Trophoblast cell (in vitro differentiated cells and primary cell): ENCODE measurements at places on chromosomes 4 and X.

DNA sequence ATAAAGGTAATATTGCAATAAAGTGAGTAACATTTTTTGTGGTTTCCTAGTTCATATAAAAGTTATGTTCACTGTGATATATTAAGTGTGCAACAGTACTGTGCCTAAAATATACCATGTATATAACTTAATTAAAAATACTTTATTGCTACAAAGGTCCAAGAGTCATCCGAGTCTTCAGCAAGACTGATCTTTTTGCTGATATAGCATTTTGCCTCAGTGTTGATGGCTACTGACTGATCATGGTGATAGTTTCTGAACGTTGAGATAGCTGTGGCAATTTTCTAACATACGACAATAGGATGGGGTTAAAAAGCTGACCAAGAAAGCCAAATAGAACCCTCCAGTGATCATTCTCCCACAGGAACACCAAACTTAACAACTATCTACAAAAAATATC lies 1302.7 kb downstream of the TECRL start:
- no peak overlapping the region for H3K4me3 ChIP-seq
- no peaks in the 10 kb centered on the region for H3K36me3 ChIP-seq
- H3K27me3 ChIP-seq = no peaks in the 10 kb centered on the region
- H3K4me1 ChIP-seq = no peaks in the 10 kb centered on the region

DNA sequence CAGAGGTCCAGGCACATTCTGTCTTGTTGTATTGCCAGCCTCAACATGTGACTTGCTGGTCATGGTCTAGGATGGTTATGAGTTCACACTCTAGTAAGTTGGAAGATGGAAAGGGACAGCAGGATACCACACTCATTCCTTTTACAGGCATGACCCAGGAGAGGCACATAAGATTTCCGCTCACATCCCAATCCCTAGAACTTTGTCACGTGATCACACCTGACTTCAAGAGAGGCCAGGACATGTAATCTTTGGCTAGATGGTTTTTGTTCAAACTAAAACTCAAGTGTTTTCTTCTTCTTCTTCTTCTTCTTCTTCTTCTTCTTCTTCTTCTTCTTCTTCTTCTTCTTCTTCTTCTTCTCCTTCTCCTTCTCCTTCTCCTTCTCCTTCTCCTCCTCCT lies 53.4 kb upstream of the ARX start:
- H3K4me3 ChIP-seq = no peak overlapping the region
- H3K4me1 ChIP-seq = no peaks in the 10 kb centered on the region
- DNase-seq = no peak
- no peaks in the 10 kb centered on the region for H3K36me3 ChIP-seq

DNA sequence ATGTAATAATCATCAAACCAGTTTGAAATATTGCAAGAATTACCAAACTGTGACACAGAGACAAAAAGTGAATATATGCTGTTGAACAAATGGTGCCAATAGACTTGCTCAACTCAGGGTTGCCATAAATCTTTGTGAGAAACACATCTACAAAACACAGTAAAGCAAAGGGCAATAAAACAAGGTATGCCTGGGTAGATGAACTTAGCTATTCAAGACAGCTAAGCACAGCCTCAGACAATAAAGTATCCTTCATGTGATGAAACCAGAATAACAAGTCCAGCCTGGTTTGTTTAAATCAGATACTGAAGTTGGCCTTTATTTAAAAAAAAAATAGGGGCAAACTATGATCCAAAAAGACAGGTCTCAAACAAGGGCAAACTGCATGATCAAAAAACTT lies 19.2 kb downstream of the LAMTOR3 start:
- no peak overlapping the region for H3K4me3 ChIP-seq
- H3K36me3 ChIP-seq = no peaks in the 10 kb centered on the region
- no peak for DNase-seq
- H3K4me1 ChIP-seq = peaks cover 6% of the 10 kb centered on the region
- H3K27ac ChIP-seq = no peak overlapping the region
- no peaks in the 10 kb centered on the region for H3K27me3 ChIP-seq

GRCh38 chr4:19317377-19317776 lies 934.3 kb upstream of the SLIT2 start:
- H3K27ac ChIP-seq = no peak overlapping the region
- H3K4me3 ChIP-seq = no peak overlapping the region
- H3K4me1 ChIP-seq = no peaks in the 10 kb centered on the region
- no peaks in the 10 kb centered on the region for H3K27me3 ChIP-seq
- peak; percentile 31 for DNase-seq
- no peaks in the 10 kb centered on the region for H3K36me3 ChIP-seq

GRCh38 chr4:172515266-172515879 lies 653.2 kb upstream of the GALNT7 start:
- no peak for DNase-seq
- H3K4me3 ChIP-seq = no peak overlapping the region
- H3K4me1 ChIP-seq = no peaks in the 10 kb centered on the region
- H3K36me3 ChIP-seq = no peaks in the 10 kb centered on the region

- no peaks in the 10 kb centered on the region for H3K36me3 ChIP-seq
- no peaks in the 10 kb centered on the region for H3K27me3 ChIP-seq
- H3K4me3 ChIP-seq = no peak overlapping the region
These were observed 57.0 kb downstream of the TRIML1 start for GRCh38 chr4:188196134-188196735.

GRCh38 chrX:14398725-14399124 lies 130.6 kb upstream of the GLRA2 start:
- H3K36me3 ChIP-seq = no peaks in the 10 kb centered on the region
- no peaks in the 10 kb centered on the region for H3K4me1 ChIP-seq
- peak; percentile 1 for DNase-seq
- H3K4me3 ChIP-seq = no peak overlapping the region
- no peaks in the 10 kb centered on the region for H3K27me3 ChIP-seq

DNA sequence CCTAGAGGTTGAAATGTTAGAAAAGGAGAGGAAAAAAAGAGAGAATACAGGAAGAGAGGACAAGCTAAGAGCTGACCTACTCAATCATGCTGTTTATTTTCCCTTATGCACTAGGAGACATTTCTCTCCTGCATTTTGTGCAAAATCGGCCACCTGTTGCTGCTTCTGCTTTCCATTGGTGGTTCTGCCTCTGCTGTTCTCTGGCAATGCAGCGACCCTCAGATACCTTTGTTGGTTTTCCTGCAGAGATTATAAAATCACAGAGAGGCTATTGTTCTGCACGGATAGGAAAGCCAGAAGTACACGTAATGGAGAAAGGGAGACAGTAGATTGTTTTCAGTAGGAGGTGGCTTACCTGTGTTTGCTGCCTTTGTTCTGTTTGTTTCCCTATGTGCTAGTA lies 108.9 kb downstream of the UNC5C start:
- no peaks in the 10 kb centered on the region for H3K27me3 ChIP-seq
- no peak overlapping the region for H3K27ac ChIP-seq
- no peak overlapping the region for H3K4me3 ChIP-seq
- DNase-seq = no peak
- peaks cover 2% of the 10 kb centered on the region for H3K36me3 ChIP-seq

DNA sequence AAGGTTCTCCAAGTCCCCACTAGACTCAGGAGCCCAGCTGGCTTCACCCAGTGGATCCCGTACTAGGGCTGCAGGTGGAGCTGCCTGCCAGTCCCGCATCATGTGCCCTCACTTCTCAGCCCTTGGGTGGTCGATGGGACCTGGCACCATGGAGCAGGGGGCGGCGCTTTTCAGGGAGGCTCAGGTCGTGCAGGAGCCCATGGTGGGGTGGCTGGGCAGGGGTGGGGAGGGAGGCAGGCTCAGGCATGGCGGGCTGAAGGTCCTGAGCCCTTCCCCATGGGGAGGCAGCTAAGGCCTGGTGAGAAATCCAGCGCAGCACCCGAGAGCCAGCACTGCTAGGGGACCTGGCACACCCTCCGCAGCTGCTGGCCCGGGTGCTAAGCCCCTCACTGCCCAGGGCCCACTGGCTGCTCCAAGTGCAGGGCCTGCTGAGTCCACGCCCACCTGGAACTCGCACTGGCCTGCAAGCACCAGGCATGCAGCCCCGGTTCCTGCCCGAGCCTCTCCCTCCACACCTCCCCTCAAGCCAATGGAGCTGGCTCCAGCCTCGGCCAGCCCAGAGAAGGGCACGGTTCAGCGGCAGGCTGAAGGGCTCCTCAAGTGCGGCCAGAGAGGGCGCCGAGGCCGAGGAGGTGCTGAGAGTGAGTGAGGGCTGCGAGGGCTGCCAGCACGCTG lies 72.7 kb upstream of the SLIT2 start:
- H3K36me3 ChIP-seq = no peaks in the 10 kb centered on the region
- H3K4me1 ChIP-seq = no peaks in the 10 kb centered on the region
- no peaks in the 10 kb centered on the region for H3K27me3 ChIP-seq

GRCh38 chr4:576245-576821 lies at the start of gene TMEM271:
TSS of gene TMEM271 (minus strand) at chr4:576295. CDS start at chr4:576062, 233 bp downstream.
- H3K4me3 ChIP-seq = no peak within 1 kb of the TSS
- no peak for DNase-seq
- H3K36me3 ChIP-seq = no peaks in the 10 kb centered on the region
- no peak within 1 kb of the TSS for H3K27ac ChIP-seq

DNA sequence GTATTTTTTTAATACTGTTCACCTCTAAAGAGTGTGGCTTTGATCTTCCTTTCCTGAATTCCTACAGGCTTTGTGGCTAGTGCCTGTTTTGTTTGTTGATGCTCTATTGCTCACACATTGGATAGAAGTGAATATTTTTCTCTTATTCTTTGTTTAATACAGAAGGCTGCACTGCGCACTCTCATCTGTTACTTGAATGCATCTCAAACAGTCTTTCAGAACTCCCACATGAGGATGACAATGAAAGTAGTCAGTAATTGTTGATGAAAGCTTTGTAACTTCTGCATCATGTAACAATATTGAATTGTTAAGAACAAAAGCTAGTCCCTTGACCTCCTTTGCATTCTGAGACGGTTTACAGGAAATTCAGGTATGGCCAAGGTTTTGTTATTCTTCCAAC lies 29.1 kb upstream of the GALNT7 start:
- no peaks in the 10 kb centered on the region for H3K27me3 ChIP-seq
- no peak overlapping the region for H3K27ac ChIP-seq
- no peak overlapping the region for H3K4me3 ChIP-seq

GRCh38 chr4:159308566-159309340 lies 205.9 kb downstream of the RAPGEF2 start:
- H3K4me3 ChIP-seq = no peak overlapping the region
- no peaks in the 10 kb centered on the region for H3K36me3 ChIP-seq
- no peak for DNase-seq
- H3K4me1 ChIP-seq = no peaks in the 10 kb centered on the region
- H3K27ac ChIP-seq = peak overlapping the region; percentile 0
